Muscle of leg (tissue), 16 donors: ENCODE measurements at places on chromosomes 13 and 19. TPM values are rescaled to one million over a fixed set of nuclear protein-coding genes. Genes with fewer than 3 reads are reported as not detected.
A peak's percentile ranks its signal among the peaks of the same experiment; 100 is the strongest.

DNA sequence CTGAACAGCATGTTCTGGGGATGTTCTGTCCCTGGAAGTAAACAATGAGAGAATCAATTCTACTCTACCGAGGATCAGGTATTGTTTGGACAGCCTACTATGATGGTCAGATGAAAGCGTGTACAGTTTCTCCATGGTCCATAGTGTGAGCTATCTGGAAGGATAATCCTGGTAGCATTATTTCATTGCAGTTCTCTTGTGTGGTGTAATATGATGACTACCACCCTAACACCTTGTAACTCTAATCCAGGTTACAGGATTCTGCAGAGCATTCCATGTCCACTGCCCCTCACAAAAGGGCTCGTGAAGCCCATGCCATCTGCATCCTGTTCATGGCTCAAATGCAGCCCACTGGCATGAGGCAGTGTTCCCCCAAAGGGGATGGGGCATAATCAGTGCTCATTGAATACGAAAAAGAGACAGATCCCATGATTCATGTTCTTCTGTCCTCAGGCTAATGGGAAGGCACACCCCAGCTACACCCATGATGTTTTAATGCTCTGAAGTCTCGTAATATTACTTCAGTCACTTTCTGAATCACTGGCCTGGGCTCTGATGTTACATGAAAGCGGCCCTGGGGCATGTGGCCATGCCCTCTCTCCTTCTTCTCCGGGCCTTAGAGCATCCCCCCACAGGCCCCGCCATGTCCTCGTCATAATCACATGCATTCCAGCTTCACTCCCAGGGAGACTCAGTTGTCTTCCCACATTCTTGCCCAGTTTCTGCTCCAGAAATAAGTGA is 68.4 kb downstream of the HSPH1 start:
- DNase-seq = no peak
- H3K27me3 ChIP-seq = peaks cover 2% of the 10 kb centered on the region
- H3K27ac ChIP-seq = no peak overlapping the region
- peaks cover 23% of the 10 kb centered on the region for H3K4me1 ChIP-seq

- H3K27me3 ChIP-seq = no peaks in the 10 kb centered on the region
- peaks cover 84% of the 10 kb centered on the region for H3K36me3 ChIP-seq
- DNase-seq = no peak
- H3K27ac ChIP-seq = no peak overlapping the region
- no peaks in the 10 kb centered on the region for H3K4me1 ChIP-seq
- H3K4me3 ChIP-seq = no peak overlapping the region
These were observed 172.4 kb downstream of the KDM4B start for GRCh38 chr19:5141129-5141849.

DNA sequence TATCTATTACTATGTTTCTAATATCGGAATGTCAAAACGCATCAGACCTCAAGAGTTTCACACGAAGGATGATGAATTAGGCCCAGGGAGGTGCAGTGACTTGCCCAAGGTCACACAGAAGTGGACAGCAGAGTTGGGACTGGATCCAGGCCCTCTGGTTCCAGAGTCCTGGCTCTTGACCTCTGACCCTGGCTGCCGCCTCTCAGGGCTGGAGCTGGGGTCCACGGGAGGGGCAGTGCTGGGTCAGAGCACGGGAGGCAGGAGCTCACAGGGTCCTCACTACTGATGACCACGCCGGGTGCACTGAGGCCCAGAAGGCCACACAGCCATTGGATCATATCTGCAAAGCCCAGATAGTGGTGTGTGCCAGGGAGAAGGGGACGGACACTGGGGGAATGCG is 9.2 kb upstream of the ASPDH start:
- no peak overlapping the region for H3K27ac ChIP-seq
- DNase-seq = no peak
- no peaks in the 10 kb centered on the region for H3K4me1 ChIP-seq
- peaks cover 4% of the 10 kb centered on the region for H3K36me3 ChIP-seq
- peaks cover 2% of the 10 kb centered on the region for H3K27me3 ChIP-seq

DNA sequence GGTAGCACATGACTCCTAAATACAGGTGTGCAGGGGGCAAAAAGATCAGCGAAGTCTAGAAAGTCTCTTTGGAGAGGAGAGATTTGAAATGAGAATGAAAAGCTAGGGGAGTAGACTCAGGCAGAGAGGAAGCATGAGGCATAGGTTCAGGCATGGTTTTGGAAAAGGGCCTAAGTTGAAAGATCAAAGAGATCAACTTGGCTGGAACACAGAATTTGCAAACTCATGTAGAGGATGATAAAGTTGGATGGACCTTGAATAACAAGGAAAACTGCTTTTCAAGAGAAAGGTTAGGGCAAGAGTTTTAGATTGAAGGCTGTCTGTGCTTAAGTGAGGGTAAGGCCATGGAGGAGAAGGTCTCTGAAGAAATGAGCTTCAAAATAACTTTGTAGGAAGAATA is 47.4 kb upstream of the UBAC2 start:
- DNase-seq = no peak
- H3K27ac ChIP-seq = no peak overlapping the region
- no peaks in the 10 kb centered on the region for H3K4me1 ChIP-seq
- H3K36me3 ChIP-seq = no peaks in the 10 kb centered on the region
- no peak overlapping the region for H3K4me3 ChIP-seq
- H3K27me3 ChIP-seq = peaks cover 2% of the 10 kb centered on the region

DNA sequence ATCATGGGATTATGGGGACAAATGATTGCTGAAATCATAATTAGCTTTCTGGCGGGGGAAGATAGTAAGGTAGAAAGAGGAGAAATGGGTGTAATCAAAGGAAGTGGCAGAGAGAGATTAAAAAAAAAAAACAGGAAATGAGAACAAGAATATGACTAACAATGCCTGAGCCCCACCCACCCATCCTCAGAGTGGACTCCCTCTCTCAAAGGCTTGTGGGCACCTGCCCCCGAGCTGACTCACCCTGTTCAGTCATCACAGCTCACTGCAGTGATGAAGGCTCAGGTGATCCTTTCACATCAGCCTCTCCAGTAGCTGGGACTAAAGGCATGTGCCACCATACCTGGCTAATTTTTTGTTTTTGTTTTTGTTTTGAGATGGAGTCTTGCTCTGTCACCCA is 26.4 kb upstream of the TPT1 start:
- peaks cover 10% of the 10 kb centered on the region for H3K4me1 ChIP-seq
- H3K4me3 ChIP-seq = no peak overlapping the region
- H3K27me3 ChIP-seq = no peaks in the 10 kb centered on the region
- peaks cover 24% of the 10 kb centered on the region for H3K36me3 ChIP-seq
- no peak overlapping the region for H3K27ac ChIP-seq

GRCh38 chr13:60355056-60355455 is 42.0 kb upstream of the TDRD3 start:
- no peaks in the 10 kb centered on the region for H3K4me1 ChIP-seq
- H3K36me3 ChIP-seq = no peaks in the 10 kb centered on the region
- no peaks in the 10 kb centered on the region for H3K27me3 ChIP-seq
- no peak overlapping the region for H3K27ac ChIP-seq
- DNase-seq = no peak

CEACAM20 gene
- total RNA-seq = not detected

DNA sequence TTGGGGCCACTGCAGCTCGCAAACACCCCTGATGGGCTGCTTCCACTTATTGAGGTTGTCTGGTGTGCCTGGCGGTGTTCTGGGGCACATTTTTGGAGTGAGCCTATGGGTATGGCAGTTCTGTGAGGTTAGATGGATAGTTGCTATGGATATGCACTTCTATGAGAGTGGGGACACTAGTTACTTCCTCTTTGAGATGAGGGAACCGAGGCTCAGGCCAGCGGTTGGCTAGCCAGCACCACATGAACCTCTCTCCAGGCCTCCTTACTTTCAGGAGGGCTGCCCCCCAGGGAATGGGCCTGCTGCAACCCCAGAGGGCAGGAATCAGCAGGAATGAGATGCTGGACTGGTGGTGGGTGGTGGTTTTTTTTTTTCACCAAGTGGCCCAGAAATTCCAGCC is 13.5 kb upstream of the PRR19 start:
- H3K4me3 ChIP-seq = no peak overlapping the region
- DNase-seq = peak; percentile 11
- no peaks in the 10 kb centered on the region for H3K27me3 ChIP-seq
- H3K4me1 ChIP-seq = peaks cover 24% of the 10 kb centered on the region
- H3K36me3 ChIP-seq = peaks cover 68% of the 10 kb centered on the region

GRCh38 chr19:19745496-19746285 is 12.8 kb upstream of the ZNF14 start:
- H3K27ac ChIP-seq = no peak overlapping the region
- H3K4me3 ChIP-seq = no peak overlapping the region
- no peak for DNase-seq
- H3K4me1 ChIP-seq = no peaks in the 10 kb centered on the region

DNA sequence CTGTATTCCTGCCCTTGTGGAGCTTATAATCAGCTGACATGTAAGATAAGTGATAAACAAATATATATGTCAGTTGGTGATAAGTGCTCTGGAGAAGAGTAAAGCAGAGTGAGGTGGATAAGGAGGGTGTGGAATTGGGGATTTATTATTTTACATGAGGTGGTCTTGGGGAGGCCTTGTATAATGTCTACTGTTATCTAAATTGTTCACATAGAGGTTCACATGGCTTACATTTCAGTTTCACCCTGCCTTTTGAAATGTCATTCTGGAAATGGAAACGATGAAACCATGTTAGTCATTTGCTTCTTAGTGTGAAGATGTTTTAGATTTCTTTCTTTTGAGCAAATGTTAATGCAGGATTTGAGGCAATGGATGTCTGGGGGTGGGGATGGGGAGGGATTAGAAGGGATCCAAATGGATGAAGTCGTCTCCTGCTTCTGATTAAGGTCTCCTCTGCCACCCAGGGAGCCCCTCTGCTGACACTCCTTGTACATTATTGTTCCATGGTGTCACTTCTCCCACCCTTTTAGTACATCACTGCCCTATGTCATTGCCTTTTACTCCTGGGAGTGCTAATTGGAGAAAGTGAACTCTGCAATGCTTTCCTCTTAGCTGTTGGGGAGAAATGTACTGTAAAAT is 14.0 kb downstream of the B3GLCT start:
- H3K36me3 ChIP-seq = no peaks in the 10 kb centered on the region
- H3K27me3 ChIP-seq = no peaks in the 10 kb centered on the region
- H3K4me3 ChIP-seq = no peak overlapping the region
- H3K4me1 ChIP-seq = peaks cover 27% of the 10 kb centered on the region
- no peak for DNase-seq

GRCh38 chr13:31321457-31321856 is 121.7 kb downstream of the B3GLCT start:
- no peaks in the 10 kb centered on the region for H3K27me3 ChIP-seq
- H3K4me1 ChIP-seq = no peaks in the 10 kb centered on the region
- no peak for DNase-seq
- peaks cover 24% of the 10 kb centered on the region for H3K36me3 ChIP-seq

DAND5 gene
- total RNA-seq = 0.04 TPM

ZSCAN5B gene
- 0.09 TPM for total RNA-seq

GRCh38 chr13:111219950-111220349 is 100.5 kb upstream of the TEX29 start:
- peaks cover 16% of the 10 kb centered on the region for H3K4me1 ChIP-seq
- peaks cover 18% of the 10 kb centered on the region for H3K36me3 ChIP-seq
- no peak overlapping the region for H3K4me3 ChIP-seq

DNA sequence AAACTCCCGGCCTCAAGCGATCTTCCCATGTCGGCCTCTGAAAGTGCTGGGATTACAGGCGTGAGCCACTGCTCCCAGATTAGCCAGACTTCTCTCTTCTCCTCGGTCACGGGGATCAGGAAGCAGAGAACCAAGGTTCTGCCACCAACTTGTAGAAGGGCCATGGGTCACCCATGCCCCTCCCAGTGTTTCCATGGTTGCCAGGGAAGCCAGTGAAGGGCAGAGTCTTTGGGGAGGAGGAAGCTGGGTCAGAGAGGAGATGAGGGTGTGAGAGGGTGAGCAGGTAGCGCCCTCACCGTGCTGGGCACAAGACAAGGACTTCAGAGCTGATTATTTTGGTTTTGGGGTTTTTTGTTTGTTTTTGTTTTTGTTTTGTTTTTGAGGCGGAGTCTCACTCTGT is 77.1 kb downstream of the GNG7 start:
- H3K36me3 ChIP-seq = no peaks in the 10 kb centered on the region
- H3K27me3 ChIP-seq = peaks cover 8% of the 10 kb centered on the region
- H3K27ac ChIP-seq = no peak overlapping the region

DNA sequence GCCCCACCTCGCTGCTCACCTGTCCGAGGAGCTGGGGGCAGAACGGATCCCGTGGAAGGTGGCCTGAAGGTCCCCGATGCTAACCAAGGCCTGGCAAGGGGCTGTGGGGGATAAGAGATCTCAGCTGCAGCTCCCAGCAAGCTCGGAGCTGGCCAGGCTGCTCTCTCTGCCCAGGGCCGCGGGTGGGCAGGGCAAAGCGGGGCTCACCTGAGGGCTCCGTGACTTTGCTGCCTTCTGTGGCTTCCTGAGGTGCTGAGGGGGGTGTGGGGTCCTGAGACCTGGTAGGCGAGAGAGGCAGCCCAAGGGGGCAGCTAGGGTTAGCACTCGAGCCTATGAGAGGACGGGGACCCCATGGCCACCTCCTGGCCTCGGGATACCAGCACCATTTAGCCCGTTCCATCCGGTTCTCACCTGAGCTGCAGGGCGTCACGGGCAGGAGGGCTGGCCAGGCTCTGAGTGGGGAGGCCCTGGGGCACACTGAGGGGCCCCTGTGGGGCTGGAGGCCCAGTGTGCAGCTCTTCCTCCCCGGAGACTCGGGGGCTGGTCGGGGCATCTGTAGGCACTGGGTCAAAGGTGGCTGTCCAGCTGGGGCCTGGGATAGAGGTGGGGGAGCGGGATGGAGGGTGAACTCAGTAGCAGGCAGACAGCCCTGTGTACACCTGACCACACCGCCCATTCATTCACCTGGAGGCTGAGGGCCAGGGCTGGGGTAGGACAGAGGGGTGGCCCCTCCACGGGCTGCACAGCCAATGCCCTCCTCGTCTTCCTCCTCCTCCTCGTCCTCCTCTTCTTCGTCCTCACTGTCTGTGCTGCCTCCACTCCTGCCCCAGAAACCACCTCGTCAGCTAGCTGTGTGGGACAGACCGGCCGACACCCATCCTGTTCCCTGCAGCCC is 3.1 kb upstream of the TMEM86B start:
- no peak for DNase-seq
- H3K27ac ChIP-seq = no peak overlapping the region
- H3K36me3 ChIP-seq = peaks cover 84% of the 10 kb centered on the region
- no peaks in the 10 kb centered on the region for H3K4me1 ChIP-seq
- H3K4me3 ChIP-seq = no peak overlapping the region

GRCh38 chr13:76414320-76414719 is 471.9 kb downstream of the KCTD12 start:
- no peak overlapping the region for H3K4me3 ChIP-seq
- no peak for DNase-seq
- H3K36me3 ChIP-seq = no peaks in the 10 kb centered on the region
- H3K27ac ChIP-seq = no peak overlapping the region

MAST3 gene
- 3.4 TPM for total RNA-seq

CCNA1 gene
- total RNA-seq = 0.75 TPM

TUBB4A gene
- 0.18 TPM for total RNA-seq

GRCh38 chr13:88958821-88959220 is 1287.7 kb downstream of the SLITRK5 start:
- no peaks in the 10 kb centered on the region for H3K4me1 ChIP-seq
- H3K27ac ChIP-seq = no peak overlapping the region
- no peak overlapping the region for H3K4me3 ChIP-seq
- H3K27me3 ChIP-seq = no peaks in the 10 kb centered on the region
- no peaks in the 10 kb centered on the region for H3K36me3 ChIP-seq
- peak; percentile 12 for DNase-seq

HCN2 gene
- 0.13 TPM for total RNA-seq

ZSCAN4 gene
- not detected for total RNA-seq

- no peak overlapping the region for H3K4me3 ChIP-seq
- H3K36me3 ChIP-seq = peaks cover 2% of the 10 kb centered on the region
- H3K27ac ChIP-seq = peak overlapping the region; percentile 49
- H3K27me3 ChIP-seq = no peaks in the 10 kb centered on the region
- H3K4me1 ChIP-seq = peaks cover 13% of the 10 kb centered on the region
These were observed 109.7 kb downstream of the LRCH1 start for GRCh38 chr13:46662690-46663089.
